ENCODE measurements at places on chromosomes 5 and 9.

GRCh38 chr5:149383399-149383798, 4.3 kb upstream of the IL17B start:
- no peaks in the 10 kb centered on the region for H3K27me3 ChIP-seq
- H3K4me3 ChIP-seq = no peak overlapping the region
- H3K4me1 ChIP-seq = no peaks in the 10 kb centered on the region
- no peaks in the 10 kb centered on the region for H3K36me3 ChIP-seq
- no peak for DNase-seq

DNA sequence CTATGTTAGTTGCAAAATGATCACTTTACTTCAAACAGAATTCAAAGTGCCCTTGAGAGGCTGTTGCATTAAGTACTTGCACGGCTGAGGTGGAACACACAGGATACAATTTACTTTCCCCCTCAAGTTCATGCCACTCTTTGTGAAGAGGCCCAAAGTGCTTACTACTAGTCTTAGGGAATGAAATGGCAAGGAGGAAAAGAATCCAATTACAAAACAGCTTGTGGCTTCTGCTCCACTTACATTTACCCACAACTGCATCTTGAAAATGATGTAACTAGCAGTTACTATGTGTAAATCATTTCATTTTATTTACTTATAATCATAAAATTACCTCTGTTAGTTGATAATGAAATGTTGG, 14.6 kb downstream of the FOXD1 start:
- H3K4me1 ChIP-seq = no peaks in the 10 kb centered on the region
- no peaks in the 10 kb centered on the region for H3K36me3 ChIP-seq
- DNase-seq = no peak
- H3K27ac ChIP-seq = no peak overlapping the region
- H3K4me3 ChIP-seq = no peak overlapping the region
- H3K27me3 ChIP-seq = peaks cover 10% of the 10 kb centered on the region

DNA sequence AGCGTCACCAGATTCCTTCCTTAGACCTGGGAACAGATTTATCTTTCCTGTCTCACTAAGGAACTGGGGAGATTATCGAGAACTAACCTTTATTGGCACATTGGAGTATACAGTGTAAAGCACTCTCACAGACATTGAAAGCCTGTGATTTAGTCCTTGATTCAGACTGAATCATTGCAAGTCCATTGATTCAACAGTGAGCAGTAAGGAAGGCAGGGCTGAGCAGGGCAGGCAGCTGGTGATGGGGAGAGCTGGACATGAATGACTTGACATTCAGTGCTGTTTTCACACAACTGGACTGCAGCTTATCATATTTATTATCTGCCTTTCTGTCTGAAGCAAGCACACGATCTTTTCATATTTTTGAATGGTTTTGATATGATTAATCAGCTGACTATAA, 16.2 kb downstream of the ISOC1 start:
- no peak overlapping the region for H3K4me3 ChIP-seq
- H3K4me1 ChIP-seq = no peaks in the 10 kb centered on the region
- no peak for DNase-seq
- H3K27ac ChIP-seq = no peak overlapping the region

DNA sequence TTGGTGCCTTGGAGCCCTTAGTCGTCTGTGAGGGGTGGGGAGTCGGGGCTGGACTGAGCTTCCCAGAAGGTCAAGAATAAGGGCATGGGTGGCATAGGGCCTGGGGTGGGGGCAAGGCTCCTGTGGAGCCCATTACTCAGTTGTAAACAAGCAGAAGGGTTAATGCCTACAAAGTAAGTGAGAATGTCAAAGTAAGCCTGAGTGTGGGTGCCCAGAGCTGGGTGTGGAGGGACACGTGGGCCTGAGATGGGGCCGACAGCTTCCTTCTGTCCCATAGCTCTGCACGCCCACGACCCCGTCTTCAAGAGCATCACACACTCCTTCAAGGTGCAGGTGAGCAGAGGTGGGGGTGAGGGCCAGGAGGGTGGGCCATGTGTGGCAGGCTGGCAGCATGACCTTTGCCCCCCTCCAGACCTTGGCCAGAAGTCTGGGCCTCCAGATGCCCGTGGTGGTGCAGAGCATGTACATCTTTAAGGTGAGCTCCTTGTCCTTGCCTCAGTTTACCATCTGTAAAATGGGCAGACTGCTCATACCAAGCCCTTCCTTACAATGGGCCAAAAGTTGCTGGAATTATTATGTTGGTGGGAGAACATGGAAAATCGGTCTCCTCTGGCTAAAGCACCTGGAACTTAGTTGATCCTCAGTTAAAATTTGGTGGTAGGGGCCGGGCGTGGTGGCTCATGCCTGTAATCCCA, 11.1 kb downstream of the DOLK start:
- no peak overlapping the region for H3K27ac ChIP-seq
- H3K36me3 ChIP-seq = no peaks in the 10 kb centered on the region
- H3K4me1 ChIP-seq = no peaks in the 10 kb centered on the region
- H3K27me3 ChIP-seq = no peaks in the 10 kb centered on the region

- no peaks in the 10 kb centered on the region for H3K4me1 ChIP-seq
- no peak for DNase-seq
- no peaks in the 10 kb centered on the region for H3K36me3 ChIP-seq
- no peak overlapping the region for H3K27ac ChIP-seq
- no peaks in the 10 kb centered on the region for H3K27me3 ChIP-seq
- no peak overlapping the region for H3K4me3 ChIP-seq
Measured at GRCh38 chr9:107119735-107120134, 163.3 kb upstream of the RAD23B start.

- H3K27ac ChIP-seq = no peak overlapping the region
- H3K4me1 ChIP-seq = no peaks in the 10 kb centered on the region
- H3K27me3 ChIP-seq = no peaks in the 10 kb centered on the region
- no peak for DNase-seq
Measured at GRCh38 chr9:19155106-19155935, 28.0 kb upstream of the PLIN2 start.

All from GM12878 (cell line).